Activated gamma-delta T cell treated with Interleukin-2 at 50 U/mL for 16 hours (primary cell): ENCODE measurements at places on chromosomes 7 and 10.

GRCh38 chr7:94436018-94436604 is 41.4 kb downstream of the COL1A2 start:
- peak; percentile 48 for DNase-seq

GRCh38 chr10:13946209-13946460 is 359.4 kb downstream of the PRPF18 start:
- DNase-seq: no peak

- DNase-seq: no peak
These were observed 124.8 kb upstream of the RPA3 start for GRCh38 chr7:7843240-7843639.

GRCh38 chr7:74180866-74181265 is 6.7 kb downstream of the EIF4H start:
- DNase-seq: no peak
